NK-92 treated with Interleukin-12 subunit alpha and Interleukin-12 subunit beta, amount 100 ng/mL, for 24 hours (cell line): ENCODE measurements at places on chromosomes 16 and 17.

- DNase-seq: no peak
These were observed 56.6 kb downstream of the NACA2 start for GRCh38 chr17:61534414-61534813.

DNA sequence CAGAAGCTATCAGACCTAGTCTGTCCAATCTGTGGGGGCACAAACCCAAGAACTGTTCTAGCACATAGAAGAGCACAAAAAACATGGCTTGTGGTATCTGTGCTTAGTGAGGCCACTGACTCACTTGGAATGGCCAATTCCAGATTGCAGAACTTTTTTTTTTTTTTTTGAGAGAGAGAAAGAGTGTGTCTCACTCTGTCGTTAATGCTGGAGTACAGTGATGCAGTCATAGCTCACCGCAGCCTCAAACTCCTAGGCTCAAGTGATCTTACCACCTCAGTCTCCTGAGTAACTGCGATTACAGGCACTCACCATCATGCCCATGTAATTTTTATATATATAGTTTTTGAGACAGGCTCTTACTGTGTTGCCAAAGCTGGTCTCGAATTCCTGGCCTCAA lies 77.2 kb upstream of the CLEC3A start:
- DNase-seq: no peak

DNA sequence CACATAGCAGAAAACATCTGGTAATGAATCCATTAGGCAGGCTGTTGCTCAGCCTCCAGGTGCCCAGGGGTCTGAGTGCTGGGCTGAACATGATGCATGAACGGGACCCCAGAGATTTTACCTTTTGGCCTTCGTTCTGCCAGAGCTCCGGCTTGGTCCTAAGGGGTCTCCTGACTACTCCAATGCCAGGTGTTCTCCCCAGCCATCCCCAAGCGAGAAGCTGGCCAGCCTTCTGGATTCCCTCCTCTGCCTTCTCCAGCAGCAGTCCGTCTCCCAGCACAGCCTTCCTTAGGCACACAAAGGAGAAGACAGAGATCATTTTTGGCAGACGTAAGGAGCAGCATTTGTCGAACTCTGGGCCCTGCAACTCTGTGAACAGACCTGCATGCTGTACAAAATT lies 109.4 kb downstream of the RBFOX1 start:
- no peak for DNase-seq

DNA sequence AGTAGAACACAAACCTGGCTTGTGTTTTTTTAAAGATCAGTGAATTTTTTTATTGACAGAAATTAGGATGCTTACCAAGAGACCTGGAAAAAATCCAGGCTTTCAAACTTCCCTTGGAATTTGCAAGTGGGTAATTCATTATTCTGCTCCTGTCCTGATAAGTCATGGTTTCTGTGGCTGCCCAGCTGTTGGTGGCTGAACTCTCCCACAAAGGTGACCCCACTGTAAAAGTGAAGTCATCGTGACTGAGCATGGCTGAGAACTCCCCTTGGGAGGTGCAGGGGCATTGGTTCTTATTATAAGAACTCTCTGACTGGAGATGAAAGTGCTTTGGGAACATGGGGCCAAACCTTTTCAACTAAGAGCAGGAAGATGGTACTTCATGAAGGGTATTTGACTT lies 46.6 kb upstream of the TANC2 start:
- DNase-seq: no peak

GRCh38 chr17:34423978-34424813 lies 61.2 kb upstream of the CCL1 start:
- no peak for DNase-seq

DNA sequence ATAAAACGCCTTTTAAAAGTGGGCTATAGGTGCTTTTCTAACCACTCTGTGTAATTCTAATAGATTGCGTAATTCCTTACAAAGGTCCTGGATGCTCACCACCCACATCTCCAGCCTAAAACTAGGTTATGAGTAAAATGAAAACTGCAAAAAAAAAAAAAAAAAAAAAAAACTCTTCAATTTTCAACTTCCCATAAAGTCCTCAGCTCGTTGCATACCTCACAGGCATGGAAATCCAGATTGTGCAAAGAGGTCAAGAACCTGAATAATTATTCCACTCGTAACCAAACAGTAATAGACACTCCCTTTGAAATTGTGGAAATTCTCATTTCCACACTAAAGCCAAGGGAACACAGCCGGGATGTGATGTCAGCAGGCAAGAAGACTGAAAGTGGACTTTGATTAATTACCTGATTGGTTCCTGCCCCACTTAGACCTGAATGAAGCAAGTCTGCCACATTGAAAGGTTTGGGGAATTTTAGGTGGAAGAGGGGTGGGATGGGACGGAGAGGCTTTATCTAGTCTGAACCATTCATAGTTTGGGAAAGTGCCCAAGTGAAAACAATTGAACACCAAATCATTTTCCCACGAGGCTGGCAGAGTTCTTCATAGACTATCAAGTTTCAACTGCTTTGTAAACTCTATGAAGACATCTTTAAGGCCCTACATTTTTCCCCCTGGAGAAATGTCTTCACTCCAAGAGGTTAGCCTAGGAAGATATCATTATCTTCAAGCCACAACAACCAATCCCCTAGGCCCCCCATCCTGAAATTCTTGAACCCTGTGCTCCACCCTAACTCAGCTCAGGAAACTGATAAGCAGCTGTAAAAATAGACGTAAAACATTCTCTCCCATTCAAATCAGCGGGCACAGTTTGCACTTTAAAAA lies 49.1 kb upstream of the TANC2 start:
- DNase-seq: no peak

- no peak for DNase-seq
These were observed 18.0 kb upstream of the PMFBP1 start for GRCh38 chr16:72189865-72190371.

GRCh38 chr16:30923554-30924075 lies at the start of gene FBXL19:
Gene FBXL19, plus strand, starts transcription at chr16:30923572. Its CDS starts 2,183 bp downstream, at chr16:30925755.
- no peak for DNase-seq

DNA sequence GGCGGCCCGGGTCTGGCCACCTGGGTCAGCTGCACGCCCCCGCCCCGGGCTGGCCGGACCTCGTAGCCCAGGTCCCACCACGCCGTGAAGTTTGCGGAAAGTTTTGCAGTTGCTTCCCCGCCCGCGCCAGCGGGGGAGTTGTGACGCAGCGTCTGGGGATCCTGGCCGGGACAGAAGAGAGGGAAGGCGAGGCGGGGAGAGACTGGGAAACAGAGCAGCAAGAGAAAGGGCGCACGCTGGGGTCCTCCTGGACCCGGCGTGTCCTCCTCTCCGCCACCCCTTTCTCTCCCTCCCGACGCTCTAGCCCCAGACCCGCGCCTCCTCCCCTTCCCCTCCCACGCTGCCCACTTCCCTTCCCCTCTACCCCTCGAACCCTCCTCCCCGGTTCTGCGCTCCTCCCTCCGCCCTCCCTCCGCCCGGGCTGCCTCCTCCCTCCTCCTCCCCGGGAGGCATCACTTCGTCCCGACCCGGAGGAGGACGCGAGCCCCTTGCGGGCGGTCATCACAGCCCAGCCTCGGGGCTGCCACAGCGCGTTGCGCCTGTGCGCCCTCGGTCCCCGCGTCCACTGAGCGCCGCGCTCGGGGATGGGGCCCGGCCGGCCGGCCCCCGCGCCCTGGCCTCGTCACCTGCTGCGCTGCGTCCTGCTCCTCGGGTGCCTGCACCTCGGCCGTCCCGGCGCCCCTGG lies at the start of gene MRC2:
Gene MRC2 (plus strand): TSS at position 452 of the 685 bp plus-strand sequence. CDS start 133 bp downstream, at position 585.
- DNase-seq: no peak

- peak; percentile 59 for DNase-seq
These were observed 787 bp downstream of the CTCF start for GRCh38 chr16:67562918-67563707.

GRCh38 chr16:27356794-27357193 lies 43.0 kb downstream of the IL4R start:
- no peak for DNase-seq

DNA sequence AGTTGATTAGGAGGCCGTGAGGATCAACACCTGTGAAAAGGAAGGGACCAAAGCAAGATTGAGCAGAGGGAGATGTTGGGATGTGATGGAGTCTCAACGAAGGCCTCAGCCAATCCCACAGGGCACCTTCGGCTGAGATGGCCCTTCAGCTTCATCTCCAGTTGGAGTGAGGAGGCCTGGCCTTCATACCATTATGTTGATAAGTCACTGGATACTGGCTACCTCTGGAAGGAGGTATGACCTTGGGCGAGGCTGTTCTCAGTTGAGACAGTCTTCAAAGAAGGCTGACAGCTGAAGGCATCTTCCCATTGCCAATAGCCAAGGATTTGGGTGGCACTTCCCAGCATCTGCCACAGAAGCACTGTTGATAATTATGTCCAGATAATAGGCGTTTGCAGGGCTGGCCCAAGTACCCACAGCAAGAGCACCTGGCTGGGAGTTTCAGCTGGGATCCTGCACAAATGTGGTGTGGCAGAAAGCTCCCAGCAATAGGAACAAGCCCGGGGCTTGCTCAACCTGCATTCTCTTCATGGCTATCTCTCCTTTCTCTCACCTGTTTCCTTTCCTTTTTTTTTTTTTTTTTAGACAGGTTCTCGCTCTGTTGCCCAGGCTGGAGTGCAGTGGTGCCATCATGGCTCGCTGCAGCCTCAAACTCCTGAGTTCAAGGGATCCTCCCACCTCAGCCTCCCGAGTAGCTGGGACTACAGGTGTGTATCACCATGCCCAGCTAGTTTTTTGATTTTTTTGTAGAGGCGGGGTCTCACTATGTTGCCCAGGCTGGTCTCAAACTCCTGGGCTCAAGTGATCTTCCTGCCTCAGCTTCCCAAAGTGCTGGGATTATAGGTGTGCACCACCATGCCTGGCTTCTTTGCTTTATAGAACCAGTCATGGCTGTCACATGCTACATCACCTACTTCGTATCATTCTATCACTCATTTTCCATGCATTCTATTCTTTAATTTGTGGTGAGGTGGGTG lies 18.2 kb upstream of the MAP3K14 start:
- DNase-seq: no peak

DNA sequence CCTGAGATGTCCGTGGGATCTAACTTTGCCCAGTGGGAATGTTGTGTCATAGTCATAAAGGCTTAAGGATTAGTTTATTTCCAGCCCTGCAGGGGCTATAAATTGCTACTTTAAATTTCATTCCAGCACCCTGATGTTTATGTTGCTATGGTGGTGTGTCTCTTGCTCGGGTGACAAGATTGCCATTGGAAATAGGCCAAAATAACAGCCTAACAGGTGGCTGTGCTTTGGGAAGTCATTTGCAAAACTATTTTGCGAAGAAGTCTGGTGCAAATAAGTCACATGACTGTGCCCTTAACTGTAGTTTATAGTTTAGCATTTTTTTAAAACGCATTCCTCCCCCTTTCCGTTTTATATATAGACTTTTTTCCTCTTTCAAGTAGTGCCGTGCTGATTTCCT lies 23.1 kb downstream of the PITPNC1 start:
- no peak for DNase-seq

- DNase-seq: no peak
These were observed 1.8 kb downstream of the VASN start for GRCh38 chr16:4373356-4373908.

GRCh38 chr16:66508248-66508913 lies 41.5 kb downstream of the TK2 start:
- DNase-seq: no peak

GRCh38 chr17:54749157-54749556 lies 151.5 kb upstream of the TOM1L1 start:
- no peak for DNase-seq

GRCh38 chr16:67013823-67014633 lies 14.9 kb upstream of the CBFB start:
- DNase-seq: no peak

GRCh38 chr17:8849311-8850041 lies 18.0 kb downstream of the PIK3R6 start:
- DNase-seq: no peak

DNA sequence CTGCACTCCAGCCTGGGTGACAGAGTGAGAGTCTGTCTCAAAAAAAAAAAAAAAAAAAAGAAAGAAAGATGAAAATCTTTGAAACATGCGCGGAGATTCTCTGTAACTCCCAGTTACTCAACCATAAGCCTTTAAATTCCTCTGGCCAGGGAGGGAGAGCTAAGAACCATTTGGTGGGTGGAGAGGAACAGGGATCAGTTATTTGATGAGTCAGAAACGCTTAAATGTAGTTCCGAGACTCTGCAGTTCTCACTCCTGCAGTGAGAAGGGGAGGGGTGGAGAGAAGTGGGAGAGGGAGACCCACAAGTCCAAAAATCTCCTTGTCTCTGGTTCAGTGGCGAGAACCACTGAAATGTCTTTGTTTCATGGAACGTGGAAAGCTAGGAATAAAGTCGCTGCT lies 266.7 kb downstream of the SOX9 start:
- no peak for DNase-seq

DNA sequence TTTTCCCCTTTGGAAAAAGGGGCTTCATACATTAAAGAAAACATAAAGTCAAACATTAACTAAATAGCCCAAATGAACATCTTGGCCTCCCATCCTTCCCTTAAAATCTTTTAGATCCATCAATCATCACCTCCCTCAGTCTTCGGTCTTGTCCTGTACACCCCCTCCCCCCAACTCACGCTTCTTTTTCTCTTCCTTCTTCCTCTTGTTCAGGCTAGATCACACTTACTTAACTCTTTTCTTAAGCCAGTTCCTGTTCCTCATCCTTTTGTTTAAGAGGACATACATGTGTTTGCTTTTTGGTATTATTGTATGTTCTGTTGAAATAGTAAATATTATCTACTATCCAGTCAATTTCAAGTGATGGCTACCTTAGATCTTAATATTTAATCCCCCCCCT lies 5.5 kb downstream of the MFSD6L start:
- no peak for DNase-seq

DNA sequence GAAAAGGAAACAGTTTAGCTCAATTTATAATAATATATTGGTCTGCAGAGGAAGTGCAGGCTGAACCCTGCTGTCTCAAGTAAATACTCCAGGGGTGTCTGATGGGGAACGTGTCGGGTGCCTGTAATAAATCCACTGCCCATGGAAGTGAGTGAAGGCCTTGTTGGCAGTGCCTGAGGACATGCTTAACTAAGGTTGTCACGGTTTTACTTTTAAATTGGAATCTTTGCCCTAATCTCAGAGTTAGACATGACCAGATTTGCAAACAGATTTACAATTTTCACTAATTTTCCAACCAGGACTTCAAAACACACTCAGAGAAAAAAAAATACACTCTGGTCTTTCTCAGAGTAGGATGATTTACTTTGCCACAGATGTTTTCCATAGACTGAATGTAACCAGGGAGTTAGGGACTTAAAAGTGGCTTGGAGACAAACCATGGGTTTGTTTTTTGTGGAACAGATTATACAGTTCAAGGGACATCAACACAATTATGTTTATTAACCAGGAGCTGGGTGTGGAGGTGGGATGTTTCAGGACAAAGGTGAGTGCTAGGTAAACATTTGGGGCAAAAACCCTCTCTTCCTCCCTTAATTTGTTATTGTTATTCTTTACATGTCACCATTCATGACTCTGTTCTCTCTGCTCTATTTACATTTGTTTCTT lies 144.5 kb downstream of the FTO start:
- DNase-seq: no peak

GRCh38 chr17:38881600-38882191 lies 11.8 kb downstream of the LASP1 start:
- no peak for DNase-seq

GRCh38 chr16:1656808-1657617 lies 21.1 kb upstream of the JPT2 start:
- no peak for DNase-seq

- DNase-seq: no peak
These were observed 419.1 kb downstream of the NPIPA8 start for GRCh38 chr16:17917316-17918019.
